ENCODE measurements at places on chromosomes 3 and 15. TPM values are rescaled to one million over a fixed set of nuclear protein-coding genes. Genes with fewer than 3 reads are reported as not detected.

DNA sequence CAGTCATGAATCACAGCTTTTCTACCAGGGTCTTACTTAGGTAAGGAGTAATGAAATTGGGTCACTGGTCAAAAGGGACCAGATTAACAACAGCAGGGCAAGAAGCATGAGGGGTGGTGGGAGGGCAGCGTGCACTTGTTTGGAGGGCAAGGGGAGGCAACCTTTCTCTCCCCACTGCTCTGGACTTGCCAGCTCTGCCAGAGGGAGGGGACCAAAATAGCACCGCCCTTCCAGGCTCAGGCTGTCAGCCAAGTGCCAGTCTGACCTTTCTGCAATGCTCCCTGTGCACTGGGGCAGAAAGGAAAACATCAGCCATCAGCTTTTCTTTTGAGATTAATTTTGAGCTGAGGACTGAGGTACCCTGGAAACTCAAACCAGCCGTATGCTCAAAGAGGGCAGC lies 4.5 kb upstream of the ULK3 start:
- DNase-seq = no peak

DNA sequence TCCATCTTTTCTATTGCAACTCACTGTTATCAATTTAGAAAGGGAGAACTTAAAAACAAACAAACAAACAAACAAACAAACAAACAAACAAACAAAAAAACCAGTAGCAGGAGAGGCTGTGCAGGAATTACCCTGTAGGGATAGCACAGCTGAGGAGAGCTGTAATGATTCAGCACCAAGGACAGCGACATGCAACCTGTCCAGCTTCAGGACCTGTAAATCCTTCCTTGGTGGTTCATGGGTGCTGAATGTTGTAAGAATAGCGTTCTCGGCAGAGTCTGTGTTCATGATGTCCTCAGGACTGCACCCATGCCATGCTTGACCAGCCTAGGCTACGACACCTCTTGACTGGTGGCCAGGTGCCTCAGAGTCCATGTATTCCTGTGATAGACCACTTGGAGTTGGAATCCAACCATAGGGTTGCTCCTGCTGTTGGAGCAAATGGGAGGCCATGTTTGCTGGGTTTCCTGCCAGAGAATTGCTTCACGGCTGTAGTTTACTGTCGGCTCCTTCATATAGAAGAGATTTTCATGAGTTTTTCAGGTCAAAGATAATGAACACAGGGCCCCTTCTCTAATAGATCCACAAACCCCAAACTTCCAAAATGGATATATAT lies 65.9 kb downstream of the CACNA2D3 start:
- peak; percentile 34 for DNase-seq

GRCh38 chr3:85303156-85303555 lies 344.4 kb downstream of the CADM2 start:
- no peak for DNase-seq

DNA sequence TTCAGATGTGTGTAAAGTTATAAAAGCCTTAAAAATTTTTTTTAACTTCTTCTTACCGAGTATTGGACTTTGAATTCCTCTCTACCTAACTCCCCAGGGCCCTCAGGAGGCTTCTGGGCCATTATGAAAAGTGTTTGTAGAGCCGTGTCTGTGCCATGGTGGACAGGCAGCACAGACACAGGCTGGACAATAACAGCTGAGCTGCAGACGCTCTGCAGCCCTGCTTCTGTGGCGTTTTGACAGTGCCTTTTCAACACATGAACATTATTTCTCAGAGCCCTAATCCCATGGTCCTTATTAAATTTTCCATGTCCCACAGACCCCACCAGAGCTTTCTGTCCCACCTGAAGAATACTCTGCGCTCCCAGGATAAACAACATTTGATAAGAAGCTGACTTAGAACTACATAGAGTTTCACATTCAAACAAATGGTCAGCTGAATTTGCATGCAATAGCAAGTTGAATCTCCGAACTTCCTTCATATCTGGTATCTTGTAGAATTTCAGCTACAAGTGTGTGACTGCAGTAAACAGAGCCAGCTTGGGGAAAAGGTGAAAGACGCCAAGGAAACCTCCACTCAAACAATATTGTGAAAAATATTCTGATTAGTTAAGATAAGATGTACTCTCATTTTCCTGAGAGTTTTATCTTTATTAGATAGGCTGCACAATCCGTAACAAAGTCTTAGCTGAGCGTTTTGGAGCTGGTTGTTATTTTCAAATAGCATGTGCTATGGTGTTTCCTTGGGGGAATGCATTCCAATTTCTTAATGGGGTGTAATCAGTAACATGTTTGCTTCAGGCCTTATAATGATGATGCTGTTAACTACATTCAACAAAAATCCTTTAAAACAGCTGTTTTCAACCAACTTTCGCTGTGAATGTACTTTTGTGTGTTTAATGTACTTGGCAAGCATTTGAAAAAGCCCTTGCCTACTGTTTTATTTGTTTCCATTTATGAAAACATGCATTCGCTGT lies 378.2 kb downstream of the MECOM start:
- DNase-seq = no peak

Gene RASL12
- under 0.01 TPM for total RNA-seq

Gene ADGRG7
- total RNA-seq = not detected

Gene TP63
- total RNA-seq = not detected

Measured in IMR-90 (cell line).